PC-9 (cell line): ENCODE measurements at places on chromosomes 3 and 15.

DNA sequence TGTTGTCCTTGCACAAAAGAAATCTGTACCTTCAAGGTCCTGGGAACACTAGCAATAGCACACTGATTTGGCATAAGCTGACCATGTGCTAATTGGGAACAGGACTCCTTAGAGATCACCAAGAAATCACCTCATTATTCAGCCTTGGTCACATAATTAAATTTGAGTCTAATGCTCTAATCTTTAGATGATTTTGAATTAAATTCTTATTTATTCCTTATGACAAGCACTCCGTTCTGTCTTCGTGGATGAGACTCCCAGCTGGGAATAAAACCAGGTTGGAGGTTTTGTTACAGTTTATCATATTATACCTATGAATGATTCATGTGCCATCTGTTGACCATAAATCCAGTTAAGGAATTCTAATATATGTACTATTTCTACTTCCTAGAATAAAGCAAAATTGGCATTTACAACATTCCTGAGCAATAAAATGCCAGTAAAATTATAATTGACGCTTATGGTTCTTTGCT, 162.2 kb downstream of the MYRIP start:
- H3K27me3 ChIP-seq = no peaks in the 10 kb centered on the region
- DNase-seq = no peak
- no peaks in the 10 kb centered on the region for H3K36me3 ChIP-seq
- H3K27ac ChIP-seq = no peak overlapping the region
- no peaks in the 10 kb centered on the region for H3K4me1 ChIP-seq

- no peaks in the 10 kb centered on the region for H3K27me3 ChIP-seq
- no peak for DNase-seq
- no peaks in the 10 kb centered on the region for H3K4me1 ChIP-seq
- no peak overlapping the region for H3K4me3 ChIP-seq
Observed at GRCh38 chr3:99686469-99686868, 48.1 kb downstream of the COL8A1 start.

DNA sequence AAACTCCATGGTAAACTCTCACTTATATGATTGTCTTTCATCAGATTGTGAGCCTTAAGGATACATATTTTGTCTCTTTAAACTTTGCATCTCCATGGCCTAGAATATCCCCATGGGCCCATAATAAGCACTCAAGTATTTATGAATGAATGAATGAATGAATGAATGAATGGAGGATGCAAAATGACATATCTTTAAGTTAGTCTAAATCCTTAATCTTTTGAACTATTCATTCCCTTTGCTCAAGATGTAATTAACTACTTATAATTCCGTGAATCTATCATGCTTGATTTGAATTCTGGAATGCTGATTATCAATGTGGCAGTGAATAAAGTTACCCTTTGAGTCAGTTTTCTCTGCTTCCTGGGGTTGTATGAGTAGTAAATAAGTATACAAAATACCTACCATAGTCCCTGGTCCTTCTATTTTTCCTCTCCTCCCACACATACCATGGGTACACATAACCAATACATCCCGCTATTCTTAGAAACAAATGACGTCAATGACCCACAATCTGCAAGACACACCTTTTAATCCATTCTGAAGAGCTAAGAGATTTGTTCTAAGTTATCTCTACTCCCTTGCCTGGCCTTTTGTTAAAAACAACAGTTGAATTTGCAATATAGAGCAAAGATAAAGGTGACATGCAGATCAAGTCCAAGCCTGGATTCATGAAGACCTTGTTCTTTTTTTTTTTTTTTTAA, 94.5 kb downstream of the FBN1 start:
- no peak overlapping the region for H3K27ac ChIP-seq
- H3K4me1 ChIP-seq = no peaks in the 10 kb centered on the region
- no peaks in the 10 kb centered on the region for H3K27me3 ChIP-seq
- H3K4me3 ChIP-seq = no peak overlapping the region

- no peak overlapping the region for H3K27ac ChIP-seq
- H3K27me3 ChIP-seq = no peaks in the 10 kb centered on the region
- DNase-seq = peak; percentile 59
- H3K4me3 ChIP-seq = no peak overlapping the region
- no peaks in the 10 kb centered on the region for H3K36me3 ChIP-seq
- no peaks in the 10 kb centered on the region for H3K4me1 ChIP-seq
Observed at GRCh38 chr3:74789111-74789510, 174.7 kb upstream of the CNTN3 start.

- no peak overlapping the region for H3K4me3 ChIP-seq
- H3K27ac ChIP-seq = no peak overlapping the region
- H3K4me1 ChIP-seq = no peaks in the 10 kb centered on the region
- H3K27me3 ChIP-seq = no peaks in the 10 kb centered on the region
Observed at GRCh38 chr3:28786446-28786845, 437.8 kb upstream of the AZI2 start.

GRCh38 chr15:88131937-88132336, 124.6 kb downstream of the NTRK3 start:
- H3K27ac ChIP-seq = no peak overlapping the region
- no peak overlapping the region for H3K4me3 ChIP-seq
- DNase-seq = no peak
- H3K4me1 ChIP-seq = no peaks in the 10 kb centered on the region
- H3K27me3 ChIP-seq = peaks cover 16% of the 10 kb centered on the region

DNA sequence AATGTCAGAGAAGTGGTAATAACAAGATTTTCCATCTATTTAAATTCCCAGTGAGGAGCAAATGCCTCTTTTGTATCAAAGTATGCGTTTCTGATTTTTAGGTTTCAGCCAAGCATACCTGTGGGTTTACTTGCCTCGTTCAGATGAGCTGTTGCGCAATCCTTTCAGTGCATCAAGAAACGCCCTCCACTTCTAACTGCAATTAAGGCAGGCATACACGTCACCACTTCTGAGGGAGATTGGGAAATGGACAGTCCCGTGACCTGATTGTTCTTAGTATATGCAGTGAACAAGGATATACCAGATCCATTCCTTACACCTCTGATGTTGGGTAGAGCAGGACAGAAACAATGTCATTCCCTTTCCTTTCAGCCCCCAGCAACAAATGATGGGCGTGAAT, 219.0 kb downstream of the ITPR1 start:
- H3K4me1 ChIP-seq = peaks cover 13% of the 10 kb centered on the region
- peak; percentile 91 for DNase-seq
- H3K27ac ChIP-seq = peak overlapping the region; percentile 87
- H3K27me3 ChIP-seq = no peaks in the 10 kb centered on the region
- peak overlapping the region; percentile 23; the same call in 1 of the 2 replicates for H3K4me3 ChIP-seq

GRCh38 chr3:41120460-41120859, 78.8 kb upstream of the CTNNB1 start:
- no peak overlapping the region for H3K27ac ChIP-seq
- H3K4me3 ChIP-seq = no peak overlapping the region
- H3K4me1 ChIP-seq = peaks cover 15% of the 10 kb centered on the region
- H3K36me3 ChIP-seq = no peaks in the 10 kb centered on the region
- H3K27me3 ChIP-seq = no peaks in the 10 kb centered on the region

DNA sequence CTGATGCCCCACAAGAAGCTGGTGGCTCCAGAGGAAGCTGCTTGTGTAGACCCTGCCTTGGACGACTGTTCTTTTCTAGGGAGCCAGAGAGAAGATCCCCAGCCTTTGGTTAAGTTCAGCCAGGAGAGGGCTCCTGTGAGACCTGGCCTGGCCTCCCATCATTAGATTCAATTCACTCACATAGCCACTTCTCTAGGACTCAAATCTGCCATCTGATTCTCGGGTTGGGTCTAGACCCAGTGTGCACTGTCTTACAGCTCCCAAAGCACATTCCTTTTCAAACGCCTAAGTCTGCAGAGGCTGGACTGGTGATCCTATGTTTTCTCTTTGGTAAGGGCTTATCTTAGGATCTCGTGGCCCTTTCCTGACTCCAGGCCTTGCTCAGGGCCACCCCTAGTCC, 81.7 kb upstream of the NPHP3 start:
- H3K4me3 ChIP-seq = no peak overlapping the region
- no peak overlapping the region for H3K27ac ChIP-seq
- no peaks in the 10 kb centered on the region for H3K4me1 ChIP-seq

DNA sequence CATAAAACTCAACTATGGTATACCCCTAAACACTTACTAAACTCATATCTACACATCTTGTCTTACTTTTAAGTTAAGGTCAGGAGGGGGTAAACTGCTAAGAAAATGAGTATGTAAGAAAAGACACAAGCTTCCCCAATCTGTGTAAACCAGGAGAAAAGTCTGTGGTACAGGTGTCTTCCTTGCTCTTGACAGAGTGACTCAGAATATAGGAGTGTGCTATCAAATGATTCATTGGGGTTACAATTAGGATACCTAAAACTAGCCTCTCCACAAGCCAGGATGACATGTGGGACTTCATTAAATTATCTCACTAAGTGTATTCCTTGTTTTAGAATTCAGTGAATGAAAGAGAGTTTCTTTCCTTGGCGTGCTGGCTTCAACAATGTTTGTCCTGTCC, 274.8 kb downstream of the BBX start:
- DNase-seq = peak; percentile 82
- H3K36me3 ChIP-seq = peaks cover 35% of the 10 kb centered on the region
- H3K4me3 ChIP-seq = no peak overlapping the region
- H3K27ac ChIP-seq = no peak overlapping the region

DNA sequence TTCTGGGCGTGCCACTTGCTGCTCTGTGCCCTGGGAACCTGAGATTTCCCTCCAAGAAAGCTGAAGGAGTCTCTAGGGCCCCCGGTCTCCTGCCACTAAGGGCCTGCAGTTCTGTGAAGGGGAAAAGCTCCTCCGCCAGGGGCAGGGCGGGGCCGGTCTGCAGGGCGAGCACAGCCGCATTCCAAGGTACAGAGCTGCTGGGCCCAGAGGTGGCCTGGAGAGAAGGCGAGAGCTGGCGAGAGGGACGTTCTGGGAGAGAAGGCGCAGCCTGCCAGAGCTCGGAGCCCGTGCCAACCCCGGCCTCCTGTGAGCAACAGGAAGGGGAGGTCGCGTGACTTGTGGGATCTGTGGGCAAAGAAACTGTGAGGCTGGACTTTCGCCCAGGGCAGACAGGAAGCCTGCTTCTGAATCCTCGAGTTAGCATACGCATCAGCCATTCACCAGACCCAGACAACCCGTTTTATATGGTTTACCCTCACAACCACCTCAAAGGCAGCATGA, 500.4 kb downstream of the SHQ1 start:
- H3K27me3 ChIP-seq = no peaks in the 10 kb centered on the region
- no peak overlapping the region for H3K27ac ChIP-seq
- no peak overlapping the region for H3K4me3 ChIP-seq

- no peak overlapping the region for H3K27ac ChIP-seq
- no peak for DNase-seq
- H3K36me3 ChIP-seq = no peaks in the 10 kb centered on the region
Observed at GRCh38 chr3:149490260-149490971, 15.9 kb downstream of the TM4SF4 start.

DNA sequence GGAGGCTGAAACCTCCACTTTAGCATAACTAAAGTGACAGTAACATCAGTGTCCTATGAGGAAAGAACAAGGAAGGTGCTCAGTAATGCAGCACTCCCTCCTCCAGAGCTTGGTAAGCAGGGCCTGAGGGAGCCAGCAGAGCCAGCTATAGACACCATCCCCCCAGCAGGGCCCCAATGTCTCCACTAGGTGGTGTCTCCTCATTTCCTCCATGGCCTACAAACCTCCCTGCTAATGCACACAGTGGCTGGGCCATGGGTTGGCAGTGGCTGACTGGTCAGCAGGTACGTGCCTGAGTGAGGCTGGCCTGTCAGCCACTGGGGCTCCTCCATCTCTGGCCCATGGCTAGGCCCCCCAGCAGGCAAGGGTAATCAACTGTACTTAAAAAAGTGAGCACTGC, 13.6 kb downstream of the MRPS25 start:
- no peaks in the 10 kb centered on the region for H3K4me1 ChIP-seq
- no peaks in the 10 kb centered on the region for H3K27me3 ChIP-seq
- no peak overlapping the region for H3K4me3 ChIP-seq
- peak; percentile 25 for DNase-seq

- H3K36me3 ChIP-seq = no peaks in the 10 kb centered on the region
- no peak overlapping the region for H3K4me3 ChIP-seq
- no peak overlapping the region for H3K27ac ChIP-seq
Observed at GRCh38 chr3:30186741-30187219, 419.6 kb upstream of the TGFBR2 start.

GRCh38 chr3:8320711-8321458, 180.7 kb upstream of the LMCD1 start:
- DNase-seq = no peak
- no peak overlapping the region for H3K27ac ChIP-seq
- no peak overlapping the region for H3K4me3 ChIP-seq
- H3K36me3 ChIP-seq = no peaks in the 10 kb centered on the region

- no peak for DNase-seq
- no peaks in the 10 kb centered on the region for H3K27me3 ChIP-seq
- H3K36me3 ChIP-seq = no peaks in the 10 kb centered on the region
- no peak overlapping the region for H3K4me3 ChIP-seq
Observed at GRCh38 chr3:145032791-145033190, 1061.2 kb downstream of the DIPK2A start.

- 0 out of 2 replicates have a peak, but pooled peaks cover 8% of the 10 kb centered on the region for H3K4me1 ChIP-seq
- no peaks in the 10 kb centered on the region for H3K27me3 ChIP-seq
- DNase-seq = no peak
- H3K4me3 ChIP-seq = no peak overlapping the region
- no peak overlapping the region for H3K27ac ChIP-seq
Observed at GRCh38 chr15:74798388-74799254, 14.0 kb upstream of the LMAN1L start.

GRCh38 chr3:171802590-171802956, 7.7 kb downstream of the PLD1 start:
- H3K4me3 ChIP-seq = no peak overlapping the region; the same call in 1 of the 2 replicates
- H3K36me3 ChIP-seq = no peaks in the 10 kb centered on the region
- H3K27me3 ChIP-seq = no peaks in the 10 kb centered on the region
- no peak for DNase-seq

- H3K27ac ChIP-seq = peak overlapping the region; percentile 78
- DNase-seq = no peak
- no peaks in the 10 kb centered on the region for H3K27me3 ChIP-seq
Observed at GRCh38 chr3:100401674-100402041, 319 bp downstream of the LNP1 start.

- DNase-seq = no peak
- no peak overlapping the region for H3K4me3 ChIP-seq
- H3K27me3 ChIP-seq = no peaks in the 10 kb centered on the region
- peaks cover 8% of the 10 kb centered on the region; the same call in 1 of the 2 replicates for H3K4me1 ChIP-seq
- H3K36me3 ChIP-seq = no peaks in the 10 kb centered on the region
Observed at GRCh38 chr15:56817321-56818080, 84.2 kb upstream of the ZNF280D start.

DNA sequence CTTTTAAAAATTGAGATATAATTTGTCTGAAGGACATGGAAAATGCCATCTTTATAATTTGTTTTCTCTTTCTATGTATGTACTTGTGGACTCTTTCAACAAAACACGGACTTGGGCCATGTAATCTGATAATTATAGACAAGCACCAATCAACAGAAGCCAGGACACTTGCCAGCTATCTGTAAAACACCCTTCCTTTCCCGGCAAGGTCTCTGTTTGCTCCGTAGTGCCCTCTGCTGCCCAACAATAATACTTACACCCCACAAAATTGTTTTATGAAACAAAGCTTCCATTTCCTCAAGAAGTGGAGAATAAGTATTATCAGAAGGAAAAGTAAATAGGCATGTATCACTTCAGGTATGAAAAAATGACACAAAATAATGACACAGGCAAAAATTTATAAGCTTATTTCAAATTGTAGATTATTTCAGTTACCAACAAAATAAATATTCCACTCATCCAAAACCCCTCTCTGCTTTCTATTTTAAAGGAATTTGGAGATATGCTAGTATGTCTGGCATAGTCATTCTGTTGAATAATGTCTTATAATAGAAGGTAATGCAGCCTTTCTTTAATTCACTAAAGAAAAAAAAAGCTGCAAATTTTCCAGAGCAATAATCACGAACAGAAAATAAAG, 32.8 kb downstream of the MYH15 start:
- H3K4me3 ChIP-seq = no peak overlapping the region
- H3K36me3 ChIP-seq = no peaks in the 10 kb centered on the region
- no peaks in the 10 kb centered on the region for H3K27me3 ChIP-seq
- peak; percentile 58 for DNase-seq
- H3K4me1 ChIP-seq = peaks cover 24% of the 10 kb centered on the region
